GM10248 (cell line): ENCODE measurements at places on chromosomes 2 and 18.

DNA sequence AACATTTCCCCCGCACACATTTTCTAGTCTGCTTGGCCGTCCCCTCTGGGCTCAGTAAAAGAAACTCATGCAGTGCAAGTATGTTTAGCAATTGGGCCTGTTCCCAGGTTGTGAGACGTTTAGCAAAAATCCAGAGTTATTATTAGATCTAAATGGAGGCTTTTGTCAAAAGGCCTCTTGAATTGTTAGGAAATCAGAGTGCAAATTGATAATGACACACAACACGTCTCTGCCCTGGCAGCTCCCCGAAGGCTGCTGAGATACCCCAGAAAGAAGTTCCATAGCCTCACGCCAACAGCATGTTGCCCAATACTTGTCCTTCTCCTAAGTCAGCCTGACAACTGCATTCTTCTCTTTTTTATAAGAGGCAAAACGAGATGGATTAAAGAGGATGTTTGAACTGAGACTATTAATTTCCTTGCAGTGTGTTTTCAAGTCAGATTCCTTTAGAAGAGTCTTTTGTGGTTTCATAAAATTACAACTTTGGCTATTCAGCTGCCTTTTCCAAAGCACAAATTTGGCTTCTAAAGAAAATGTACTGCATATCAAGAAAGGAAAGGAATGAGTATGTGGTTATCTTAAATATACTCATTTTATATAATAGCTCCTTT lies 202.2 kb downstream of the TRIB2 start:
- no peak for DNase-seq

GRCh38 chr2:42353792-42354429 lies 7.1 kb downstream of the COX7A2L start:
- no peak for DNase-seq

DNA sequence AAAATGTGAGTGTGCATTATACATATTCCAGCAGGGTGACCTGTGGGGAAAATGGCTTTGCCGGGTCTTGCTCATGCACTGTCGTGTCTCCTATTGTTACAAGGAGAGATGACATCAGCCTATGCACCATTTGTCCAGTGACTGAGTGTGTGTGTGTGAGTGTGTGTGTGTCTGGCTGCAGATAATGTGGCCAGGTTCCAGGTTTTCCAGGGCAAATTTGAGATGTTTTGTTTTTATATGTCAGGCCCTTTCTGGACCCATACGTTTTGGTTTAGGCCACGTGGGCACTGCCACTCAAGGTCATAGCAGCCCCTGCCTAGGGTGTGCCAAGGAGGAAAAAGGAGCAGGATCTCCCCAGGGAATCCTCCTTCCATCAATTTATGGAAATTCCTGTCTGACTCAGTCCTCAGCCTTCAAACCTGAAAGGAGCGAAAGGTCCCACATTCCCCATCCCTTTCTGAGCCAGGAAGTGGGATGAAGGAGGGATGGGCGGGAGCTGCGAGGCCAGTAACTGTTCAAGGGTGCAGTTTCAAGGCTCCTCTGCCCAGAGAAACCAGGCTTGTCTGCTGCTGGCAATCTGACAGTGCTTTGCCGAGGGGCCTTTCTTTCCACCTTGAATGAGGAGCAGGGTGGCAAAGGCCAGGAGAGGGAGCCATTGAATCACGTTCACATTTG lies 93.0 kb upstream of the SMAD2 start:
- no peak for DNase-seq

DNA sequence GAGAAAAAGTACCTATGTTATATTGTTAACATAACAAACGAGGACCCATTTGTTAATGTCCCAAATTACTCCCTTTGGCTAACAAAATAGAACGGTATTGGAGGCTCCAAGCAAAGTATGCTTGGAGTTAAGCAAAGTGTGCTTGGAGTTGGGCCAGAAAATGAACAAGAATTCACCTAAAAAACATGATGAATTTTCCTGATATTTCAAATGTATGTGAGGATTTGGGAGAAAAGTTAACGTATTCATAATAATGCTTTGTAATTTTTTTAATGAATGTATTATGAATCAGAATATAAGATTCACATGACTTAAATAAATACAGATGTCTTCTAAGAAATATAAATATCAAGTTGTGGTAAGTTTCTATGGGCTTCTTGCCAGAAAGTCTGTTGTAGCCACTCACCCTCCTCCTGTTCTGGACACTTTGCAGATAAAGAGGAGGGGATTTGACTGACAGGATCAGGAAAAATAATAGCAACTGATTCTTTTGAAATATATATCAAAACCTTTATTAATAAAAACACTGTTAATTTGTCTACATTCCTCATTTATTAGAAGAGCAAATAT lies 423.7 kb upstream of the MMADHC start:
- DNase-seq = no peak

DNA sequence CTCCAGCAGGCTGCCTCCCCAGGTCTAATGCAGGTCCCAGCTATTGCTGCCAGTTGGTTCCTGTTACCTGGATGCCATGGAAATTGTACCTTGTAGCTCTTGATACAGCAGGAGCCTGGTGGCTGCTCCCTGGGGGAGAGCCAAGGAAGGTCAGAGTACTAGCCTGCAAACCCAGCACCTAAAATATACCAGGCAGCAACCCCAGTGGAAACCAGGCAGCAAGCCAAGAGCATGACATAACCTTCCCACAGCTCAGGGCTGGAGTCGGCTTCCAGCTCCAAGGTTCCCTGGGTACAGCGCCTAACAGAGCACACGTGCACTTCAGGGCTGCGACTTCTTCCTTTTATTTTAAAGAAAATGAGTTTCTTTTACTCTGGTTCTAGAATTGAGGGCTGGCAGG lies 30.3 kb downstream of the TNP1 start:
- no peak for DNase-seq

DNA sequence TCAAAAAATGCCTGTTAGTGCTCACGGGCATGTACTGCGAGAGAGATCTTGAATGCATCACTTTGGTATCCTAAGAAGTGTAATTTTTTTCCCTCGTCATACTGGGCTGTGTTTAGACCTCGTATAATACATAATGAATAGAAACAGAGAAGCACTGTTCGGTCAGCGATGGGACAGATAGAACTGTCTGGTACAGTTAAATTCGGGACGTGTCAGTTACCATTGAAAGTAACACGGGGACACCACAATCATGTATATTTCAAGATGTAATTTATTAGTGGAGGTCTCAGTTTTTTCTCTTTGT lies 1.8 kb downstream of the PKP4 start:
- no peak for DNase-seq

DNA sequence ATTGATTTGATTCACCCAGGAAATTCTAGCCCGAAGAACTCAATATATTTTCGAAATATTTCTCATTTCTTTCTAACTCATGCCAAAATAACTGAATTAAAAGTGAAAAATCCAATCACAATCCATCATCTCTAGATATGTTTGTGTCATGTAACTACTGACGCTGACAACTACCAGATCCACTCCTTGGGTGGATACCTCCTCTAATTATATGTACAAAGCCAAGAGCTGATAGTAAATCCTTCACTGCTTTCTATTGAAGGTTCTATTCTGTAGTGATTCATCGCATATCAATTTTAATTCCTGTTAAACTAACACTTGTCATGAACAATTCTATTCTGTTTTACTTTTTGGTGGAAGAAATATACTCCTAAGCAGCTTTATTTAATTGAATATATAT lies 1056.6 kb upstream of the NXPH2 start:
- DNase-seq = no peak

DNA sequence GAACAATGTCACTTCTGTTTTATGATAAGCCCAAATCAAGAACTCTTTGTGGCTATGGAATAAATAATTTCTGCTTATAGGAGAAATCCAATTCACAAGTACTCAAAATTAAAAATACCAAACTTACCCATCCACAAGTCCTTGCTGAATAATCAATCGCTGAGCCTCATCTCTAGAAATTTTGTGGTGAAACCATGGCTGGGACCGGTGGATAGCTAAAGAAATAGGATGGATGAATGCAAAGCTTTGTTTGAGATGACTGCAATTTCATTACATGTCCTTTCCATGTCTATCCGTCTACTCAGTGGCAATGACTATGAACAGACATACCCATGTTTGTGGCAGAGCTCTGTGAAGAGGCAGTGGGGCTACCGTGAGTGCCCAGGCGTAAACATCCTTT lies 124.4 kb downstream of the GRB14 start:
- no peak for DNase-seq

GRCh38 chr18:6855767-6856166 lies 126.3 kb downstream of the ARHGAP28 start:
- DNase-seq = no peak

DNA sequence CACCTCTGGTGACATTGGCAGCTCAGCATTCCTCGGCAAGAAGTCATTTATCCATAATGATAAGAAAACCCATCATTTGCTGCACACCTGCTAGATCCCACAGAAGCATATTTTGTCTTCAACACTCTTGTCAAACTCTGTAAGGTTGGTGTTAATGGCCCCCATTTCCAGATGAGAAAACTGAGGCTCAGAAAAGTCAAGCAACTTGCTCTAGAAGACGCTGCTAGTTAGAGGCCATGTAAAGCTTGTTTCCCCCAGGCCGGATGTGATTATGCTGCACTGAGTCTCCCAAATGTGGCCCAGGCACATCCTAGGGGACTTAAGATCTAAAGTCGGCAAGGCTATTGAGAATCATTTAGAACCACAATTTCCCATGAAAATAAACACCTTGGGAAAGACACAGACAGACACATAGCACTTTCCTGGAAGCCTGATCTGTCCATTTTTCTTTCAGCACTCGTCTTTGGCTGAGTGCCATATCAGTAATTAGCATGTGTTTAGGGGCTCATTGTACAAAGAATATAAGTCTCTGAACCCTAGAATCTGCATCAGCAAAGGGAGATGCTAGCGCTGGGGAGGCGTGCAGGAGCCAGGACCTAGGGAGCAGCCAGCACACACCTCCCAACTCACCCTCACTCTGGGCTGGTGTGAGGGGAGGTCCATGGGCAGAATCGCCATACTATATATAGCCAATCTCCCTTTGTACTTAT lies 39.3 kb downstream of the C1QL2 start:
- no peak for DNase-seq

GRCh38 chr18:36017232-36017631 lies 44.8 kb downstream of the RMP24 start:
- no peak for DNase-seq

DNA sequence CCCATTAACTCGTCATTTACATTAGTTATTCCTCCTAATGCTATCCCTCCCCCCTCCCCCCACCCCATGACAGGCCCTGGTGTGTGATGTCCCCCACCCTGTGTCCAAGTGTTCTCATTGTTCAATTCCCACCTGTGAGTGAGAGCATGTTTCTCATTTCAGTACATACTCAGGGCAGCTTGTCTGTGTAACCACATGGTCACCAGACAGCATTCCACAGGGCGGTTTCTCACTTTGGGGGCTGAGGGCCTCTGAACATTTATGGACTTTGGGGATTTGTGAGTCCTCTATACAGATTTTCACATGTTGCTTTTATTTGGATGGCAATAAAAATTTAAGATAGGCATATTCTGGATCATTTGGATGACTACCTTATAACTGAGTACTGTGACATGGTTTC lies 84.0 kb downstream of the LYPD6B start:
- DNase-seq = no peak

GRCh38 chr2:179814050-179814449 lies 47.4 kb downstream of the ZNF385B start:
- no peak for DNase-seq

DNA sequence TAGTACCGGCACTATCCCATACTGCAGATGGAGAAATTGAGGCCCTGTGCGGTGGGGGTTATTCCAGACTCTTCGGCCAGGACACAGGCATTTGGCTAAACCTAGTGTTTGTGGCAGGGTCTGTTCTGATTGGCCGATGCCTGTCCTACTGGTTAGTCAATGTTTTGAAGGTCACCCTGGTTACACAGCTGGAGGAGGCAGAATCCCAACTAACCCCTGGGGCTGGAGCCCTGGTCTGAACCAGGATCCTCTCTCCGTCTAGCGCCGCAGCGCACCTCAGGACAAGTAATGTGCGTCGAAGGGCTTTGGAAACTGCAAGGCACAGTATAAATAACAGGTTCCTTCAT lies 19.4 kb downstream of the TEX44 start:
- DNase-seq = no peak

DNA sequence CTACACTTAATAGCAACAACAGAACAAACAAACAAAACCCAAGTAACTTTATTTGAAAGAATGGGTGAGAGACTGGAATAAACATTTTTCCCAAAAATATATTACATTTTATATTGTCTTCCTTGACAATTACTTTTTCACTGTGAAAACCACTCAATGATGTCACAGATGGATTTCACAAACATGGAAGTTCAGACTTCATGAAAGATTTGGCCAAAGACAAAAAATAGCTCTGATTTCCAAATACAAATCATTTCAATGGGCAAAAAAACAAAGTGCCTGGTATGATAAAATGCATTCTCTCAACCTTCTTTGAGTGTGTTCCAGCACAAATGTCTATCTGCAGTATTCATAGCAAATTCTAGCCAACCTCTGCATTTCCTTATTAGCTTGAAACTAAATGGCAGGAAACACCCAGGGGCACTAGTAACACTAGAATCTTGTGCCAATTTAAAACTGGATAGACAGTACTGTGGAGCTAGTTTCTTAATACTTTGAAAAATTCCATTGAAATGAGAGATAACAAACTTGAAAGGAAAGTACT lies 28.5 kb upstream of the NAPG start:
- no peak for DNase-seq

- DNase-seq = no peak
Observed at GRCh38 chr2:204019572-204020501, 83.3 kb downstream of the ICOS start.

DNA sequence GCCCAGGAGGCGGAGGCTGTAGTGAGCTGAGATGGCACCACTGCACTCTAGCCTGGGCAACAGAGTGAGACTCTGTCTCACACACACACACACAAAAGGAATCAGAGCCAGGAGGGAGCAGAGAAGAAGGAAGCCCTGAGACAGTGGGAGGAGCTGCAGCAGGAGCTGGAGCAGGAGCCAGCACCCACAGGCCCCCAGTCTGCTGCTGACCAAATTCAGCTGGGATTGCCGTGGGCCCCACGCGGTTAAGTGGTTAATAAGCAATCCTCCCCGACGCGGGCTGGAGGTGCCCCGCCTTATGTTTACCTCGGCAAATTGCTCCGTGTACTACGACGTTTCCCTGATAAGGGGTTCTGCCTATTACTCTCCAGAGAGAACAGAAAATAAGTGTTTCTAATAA lies 265.3 kb downstream of the TWIST2 start:
- DNase-seq = no peak

GRCh38 chr2:205138735-205139134 lies 543.6 kb upstream of the NRP2 start:
- no peak for DNase-seq

DNA sequence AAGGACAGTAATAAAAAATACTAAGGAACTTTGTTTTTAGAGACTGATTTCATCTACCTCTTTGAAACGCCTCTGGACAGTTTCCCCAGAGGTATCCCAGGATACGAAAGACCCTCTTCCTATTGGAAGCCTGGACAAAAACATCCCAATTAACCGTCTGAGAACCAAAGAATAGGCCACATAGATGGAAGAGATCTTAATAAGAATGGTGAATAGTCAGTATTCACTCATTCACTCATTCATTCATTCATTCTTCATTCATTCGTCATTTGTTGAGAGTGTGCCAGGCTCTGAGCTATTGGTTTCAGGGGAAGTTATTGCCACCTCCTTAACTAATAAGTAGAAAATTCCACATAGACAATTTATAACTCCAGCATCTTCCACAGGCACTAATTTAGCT lies 73.2 kb upstream of the SP5 start:
- DNase-seq = no peak

GRCh38 chr2:136132825-136133155 lies 14.8 kb upstream of the CXCR4 start:
- no peak for DNase-seq
